Heart left ventricle (tissue), 16 donors: ENCODE measurements at places on chromosomes 6 and 20. TPM values are rescaled to one million over a fixed set of nuclear protein-coding genes. Genes with fewer than 3 reads are reported as not detected.

- DNase-seq: no peak
Measured at GRCh38 chr6:39599973-39600372, 125.2 kb downstream of the KIF6 start.

DNA sequence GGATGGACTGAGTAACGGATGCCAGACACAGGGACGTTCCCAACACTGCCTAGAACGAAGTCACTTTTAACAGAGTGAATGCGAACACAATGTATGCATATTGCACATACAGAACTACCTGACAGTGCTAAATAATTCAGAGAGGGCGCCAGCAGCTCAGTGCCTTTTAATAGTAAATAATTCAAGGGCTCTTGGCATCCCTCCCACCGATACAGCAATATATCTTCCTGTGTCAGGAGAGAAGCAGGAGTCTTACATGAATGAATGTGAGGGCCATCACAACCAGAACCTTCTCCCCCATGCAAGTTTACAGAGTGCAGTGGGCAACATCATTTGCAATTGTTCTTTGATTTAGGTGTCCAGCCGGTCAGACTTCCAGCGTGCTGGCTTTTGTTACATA lies 88.4 kb upstream of the KCNG1 start:
- DNase-seq: no peak

DNA sequence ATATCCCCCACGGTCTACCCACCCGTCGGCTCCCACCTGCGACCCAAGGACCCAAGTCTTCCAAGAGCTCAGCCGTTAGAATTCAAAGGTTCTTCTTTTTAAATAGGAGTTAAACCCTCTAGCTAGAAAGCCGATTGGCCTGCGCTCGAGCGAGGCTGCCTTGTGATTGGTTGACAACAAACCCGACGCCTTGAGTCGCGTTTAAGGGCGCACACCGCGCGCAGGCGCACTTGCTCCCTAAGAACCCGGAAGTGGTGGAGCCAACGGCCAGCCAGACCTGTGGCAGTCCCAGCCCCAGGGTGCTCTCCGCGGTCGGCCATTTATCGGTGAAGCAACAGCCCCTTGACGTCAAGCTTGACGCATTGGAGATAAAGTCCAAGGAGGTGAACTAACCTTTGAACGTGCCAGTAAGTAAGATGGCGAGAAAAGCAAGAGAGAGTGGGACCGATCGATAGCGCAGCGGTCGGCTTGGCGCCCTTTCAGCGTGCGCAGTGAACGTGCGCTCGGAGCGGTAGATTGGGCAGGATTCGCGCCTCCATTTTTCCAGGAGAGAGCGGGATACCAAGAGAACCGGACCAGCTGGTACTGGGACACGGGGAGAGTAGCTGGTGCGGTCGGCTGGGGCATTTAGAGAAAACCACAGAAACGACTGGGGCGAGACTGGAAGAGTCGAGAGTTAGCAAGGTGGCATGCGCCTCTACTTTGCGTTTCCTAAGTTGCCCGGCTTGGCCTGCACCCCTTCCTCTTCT lies at the start of the genes AURKA and CSTF1:
Gene AURKA, minus strand, starts transcription at position 84 of the 749 bp plus-strand sequence. CDS start 4,018 bp downstream, outside the sequence.
Gene CSTF1, plus strand, starts transcription at position 514 of the 749 bp plus-strand sequence. CDS start 2,908 bp downstream, outside the sequence.
- DNase-seq: peak; percentile 99

Gene SCRT2
- not detected for total RNA-seq

Gene RHAG
- total RNA-seq: 0.44 TPM

DNA sequence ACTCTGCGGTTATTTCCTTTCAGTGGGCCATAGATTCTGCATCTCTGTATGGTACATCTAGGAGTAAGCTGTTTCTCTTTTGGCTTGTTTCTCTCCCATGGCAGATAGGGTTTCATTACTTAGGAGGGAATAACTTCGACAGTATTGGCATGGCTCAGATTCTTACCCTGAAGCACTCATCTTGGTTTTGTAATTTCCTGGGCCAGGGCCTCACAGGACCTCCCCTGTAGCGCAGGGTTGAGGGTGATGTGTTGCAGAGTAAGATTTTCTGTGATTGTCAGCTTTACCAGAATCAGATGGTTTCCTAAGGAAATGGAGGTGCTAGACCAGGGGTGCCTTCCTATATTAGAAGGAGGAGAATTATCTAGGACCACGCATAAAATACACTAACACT lies 78.3 kb downstream of the STXBP5 start:
- DNase-seq: no peak

GRCh38 chr20:35598476-35598875 lies 17.2 kb upstream of the SPAG4 start:
- DNase-seq: no peak

DNA sequence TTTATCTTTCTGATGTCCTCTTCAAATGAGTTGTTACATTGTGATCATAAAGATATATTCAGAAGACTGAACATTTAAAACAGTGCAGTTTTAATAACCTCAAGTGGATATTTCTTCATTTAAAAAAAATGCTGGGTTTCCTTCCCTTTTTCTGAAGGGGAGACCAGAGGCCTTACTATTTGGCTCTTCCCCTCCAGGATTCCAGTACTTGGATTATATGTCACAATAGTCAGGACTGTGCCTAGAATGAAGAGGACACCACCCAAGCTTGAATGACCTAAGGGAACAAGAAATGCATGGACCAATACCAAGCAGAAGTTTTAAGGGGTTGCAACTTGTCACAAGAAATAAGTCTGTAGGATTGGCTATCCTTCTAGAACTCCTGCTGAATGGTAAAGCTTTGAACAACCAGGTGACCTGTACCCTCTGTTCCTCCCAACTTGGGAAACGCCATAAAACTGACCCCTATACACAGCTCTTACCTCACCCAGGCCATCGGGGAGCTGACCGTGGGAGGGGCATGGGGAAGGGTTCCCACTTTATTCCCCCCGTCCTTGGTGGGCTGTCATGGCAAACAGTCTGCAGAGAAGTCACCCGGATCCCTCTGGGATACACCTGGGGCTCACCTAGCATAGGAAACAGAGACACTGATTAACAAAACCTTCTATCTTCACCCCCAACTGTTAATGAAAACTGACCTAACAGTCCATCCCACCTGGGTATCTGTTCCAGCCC lies 2.0 kb downstream of the FRS3 start:
- no peak for DNase-seq

DNA sequence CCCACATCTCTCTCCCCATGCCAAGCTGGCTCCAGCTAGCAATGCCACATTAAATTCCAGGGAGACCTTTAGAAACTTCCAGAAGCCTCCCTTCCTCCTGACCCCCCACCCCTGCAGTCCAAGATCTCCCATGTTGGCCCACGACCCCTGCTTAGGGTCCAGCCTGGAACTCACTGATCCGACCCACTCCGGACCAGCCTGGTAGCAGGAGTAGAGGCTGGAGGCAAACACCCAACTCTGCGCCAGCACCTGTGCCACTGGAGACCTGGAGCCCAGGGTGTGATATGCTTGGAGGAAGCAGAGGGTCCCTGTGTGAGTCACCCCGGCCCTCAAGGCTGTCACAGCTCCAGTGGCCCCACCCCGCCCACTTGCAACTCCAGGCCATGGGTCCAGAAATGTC lies 3.3 kb upstream of the ULBP1 start:
- DNase-seq: no peak

DNA sequence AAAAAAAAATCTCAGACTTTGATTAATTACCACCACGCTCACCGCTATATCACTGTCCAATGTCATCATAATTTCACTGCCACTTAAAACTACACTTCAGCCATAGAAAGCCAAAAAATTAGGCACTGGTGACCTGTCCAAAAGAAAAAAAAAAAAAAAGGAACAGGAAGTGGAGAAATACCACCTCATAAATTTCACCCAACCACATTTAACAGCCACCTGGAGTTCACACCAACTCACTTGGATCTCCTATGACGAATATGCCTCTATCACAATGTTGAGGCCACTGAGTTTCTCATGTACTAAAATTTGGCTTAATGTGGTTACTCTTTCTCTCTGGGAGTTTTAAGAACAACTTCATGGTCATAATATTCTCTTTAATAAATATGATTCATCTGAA lies 237.5 kb upstream of the RSPO3 start:
- DNase-seq: no peak

- no peak for DNase-seq
Measured at GRCh38 chr6:16472349-16473069, 234.1 kb downstream of the GMPR start.

Gene ADGB
- total RNA-seq: not detected

GRCh38 chr6:125197795-125198269 lies 44.3 kb downstream of the TPD52L1 start:
- peak; percentile 72 for DNase-seq

Gene TMEM14C
- total RNA-seq: 120 TPM

GRCh38 chr20:10633718-10634117 lies 40.1 kb downstream of the JAG1 start:
- DNase-seq: no peak

DNA sequence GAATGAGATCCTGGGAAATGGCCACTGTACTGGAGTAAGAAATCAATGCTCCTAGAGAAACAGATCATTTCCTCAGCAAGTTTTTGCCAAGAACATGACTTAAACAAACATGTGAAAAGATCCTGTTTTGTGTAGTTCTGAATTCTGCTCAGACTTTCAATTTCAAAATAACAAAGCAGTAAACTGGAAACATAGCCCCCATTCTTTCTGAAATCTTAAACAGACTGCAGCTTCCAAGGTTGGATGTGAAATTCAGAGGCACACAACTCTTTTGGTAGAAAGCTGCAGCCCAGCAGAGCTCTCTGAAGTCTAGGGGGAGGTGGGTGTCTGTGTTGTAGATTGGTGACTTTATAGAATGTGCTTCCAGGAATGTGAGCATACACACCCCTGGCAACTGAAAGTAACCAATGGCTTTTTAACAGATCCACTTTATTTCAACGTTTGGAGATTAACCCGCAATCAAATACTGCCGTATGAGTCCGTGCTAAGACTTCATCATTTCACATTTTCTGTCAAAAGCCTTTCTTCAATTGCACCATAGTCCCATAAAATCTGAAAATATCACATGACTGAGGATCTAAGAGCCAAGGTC lies 86.4 kb downstream of the ATXN1 start:
- no peak for DNase-seq

DNA sequence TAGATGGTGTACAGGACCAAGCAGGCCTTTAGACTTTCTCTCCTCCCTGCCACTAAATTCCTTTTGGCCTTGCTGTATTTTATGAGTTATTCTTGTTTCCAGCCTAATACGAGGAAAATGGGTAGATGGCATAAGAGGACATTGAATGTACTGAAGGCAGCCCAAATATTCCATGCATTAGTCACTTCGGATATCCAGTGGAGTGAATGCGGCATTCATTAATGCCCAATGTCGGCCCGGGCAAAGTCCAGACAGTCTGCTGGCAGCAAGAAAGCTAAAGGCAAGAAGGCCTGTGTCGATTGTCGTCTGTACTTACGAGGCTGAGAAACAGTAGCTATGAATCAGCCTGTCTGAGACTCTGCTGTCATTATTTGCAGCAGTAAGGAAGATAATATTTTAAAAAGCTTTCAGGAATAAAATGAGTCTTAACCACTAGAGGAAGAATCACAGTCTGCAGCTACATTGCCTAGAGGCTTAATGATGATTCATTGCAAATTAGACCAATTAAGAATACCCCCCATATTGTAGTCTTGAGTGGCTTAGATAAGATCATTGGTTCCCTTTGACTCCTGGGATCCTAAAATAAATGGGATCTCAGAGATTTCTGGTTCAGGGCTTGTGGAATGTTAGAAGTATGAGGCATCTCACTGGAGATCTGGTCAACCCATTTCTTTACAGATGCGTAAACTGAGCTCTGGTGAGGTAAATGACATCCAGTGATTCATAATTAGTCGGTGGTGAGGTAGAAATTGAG lies 534.1 kb upstream of the JAG1 start:
- no peak for DNase-seq

Gene RAET1L
- total RNA-seq: not detected

DNA sequence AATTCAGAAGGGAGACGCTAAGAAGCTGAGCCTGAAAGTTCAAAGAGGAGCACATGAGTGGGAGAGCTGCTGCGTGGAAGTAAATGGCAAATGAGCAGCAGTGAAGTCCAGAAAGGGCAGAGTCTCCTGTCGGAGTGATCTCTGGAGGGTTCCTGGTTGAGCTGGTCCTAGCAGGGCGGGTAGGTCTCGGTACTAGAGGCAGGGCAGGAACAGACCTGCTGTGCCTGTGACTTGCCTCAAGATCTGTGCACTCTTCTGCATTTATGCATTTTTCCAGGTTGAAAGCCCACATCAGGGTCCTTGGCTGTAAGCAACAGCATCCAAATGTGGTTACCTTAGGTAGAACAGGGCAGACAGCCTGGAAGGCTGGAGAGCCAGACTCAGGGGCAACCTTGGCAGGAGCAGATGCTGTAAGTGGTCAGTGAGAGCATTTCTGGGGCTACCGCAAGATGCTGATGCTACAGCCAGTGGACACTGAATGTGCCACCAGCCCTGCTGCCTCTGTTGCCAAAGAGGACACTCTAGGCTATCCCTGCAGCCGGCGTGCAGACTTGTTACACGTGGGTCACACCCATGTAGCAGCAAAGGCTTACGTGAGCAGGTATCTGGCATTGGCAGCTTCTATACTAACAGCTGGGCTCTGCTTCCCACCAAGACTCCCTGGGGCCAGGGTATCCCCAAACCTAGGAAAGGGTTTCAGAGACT lies 8.4 kb downstream of the DUSP22 start:
- no peak for DNase-seq

DNA sequence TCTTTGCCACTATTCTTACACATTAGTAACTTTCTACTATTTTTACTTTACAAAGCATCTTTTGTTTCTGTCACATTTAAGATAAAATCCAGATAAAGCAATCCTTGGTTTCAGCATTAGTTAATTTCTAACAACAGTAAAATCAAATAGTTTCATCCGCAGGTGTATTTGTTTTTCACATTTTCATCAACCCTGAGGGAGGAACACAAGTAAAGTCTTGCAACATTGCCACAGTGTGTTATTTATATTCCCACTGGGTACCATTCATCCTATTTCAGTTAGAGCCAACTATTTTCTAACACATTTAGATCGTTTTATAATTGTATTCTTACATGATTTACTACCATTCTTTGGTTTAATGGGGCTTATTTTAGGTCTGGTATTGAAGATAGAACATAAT lies 908.7 kb upstream of the CITED2 start:
- DNase-seq: no peak

GRCh38 chr6:130743175-130743574 lies 84.0 kb upstream of the SMLR1 start:
- DNase-seq: no peak

Gene THBD
- total RNA-seq: 12.4 TPM

DNA sequence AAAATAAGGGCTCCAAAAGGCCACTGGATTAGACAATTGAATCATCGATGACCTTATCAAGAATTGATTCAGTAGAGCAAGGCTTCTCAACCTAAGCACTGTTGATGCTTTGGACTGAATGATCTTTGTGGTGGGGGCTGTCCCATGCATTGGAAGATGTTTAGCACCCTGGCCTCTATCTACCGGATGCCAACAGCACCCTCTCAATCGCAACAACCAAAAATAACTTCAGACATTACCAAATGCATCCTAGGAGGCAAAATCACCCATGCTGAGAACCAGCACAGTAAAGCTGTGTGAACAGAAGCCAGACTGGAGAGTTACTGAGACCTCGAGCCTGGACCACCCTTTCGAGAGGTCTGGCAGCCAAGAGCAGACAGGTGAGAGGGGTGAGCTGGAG lies 67.5 kb downstream of the TBC1D7 start:
- DNase-seq: no peak

GRCh38 chr20:63156221-63156671 lies 59.7 kb downstream of the YTHDF1 start:
- DNase-seq: no peak

Gene LRRC1
- total RNA-seq: 6.2 TPM

Gene IRAK1BP1
- total RNA-seq: 3.5 TPM

- no peak for DNase-seq
Measured at GRCh38 chr6:147983581-147984366, 358.9 kb upstream of the SASH1 start.

Gene THEMIS
- 0.77 TPM for total RNA-seq

Gene COL9A1
- total RNA-seq: 0.09 TPM

GRCh38 chr6:47592131-47592840 lies 106.1 kb upstream of the ADGRF4 start:
- no peak for DNase-seq

GRCh38 chr6:108697561-108698161 lies 136.9 kb downstream of the FOXO3 start:
- no peak for DNase-seq
